ENCODE measurements at places on chromosomes 4 and X. TPM values are rescaled to one million over a fixed set of nuclear protein-coding genes. Genes with fewer than 3 reads are reported as not detected.

Gene DAPP1
- total RNA-seq, result not detected

Gene SSX4
- total RNA-seq, result 0.53 TPM

Gene ITIH6
- total RNA-seq, result 2.8 TPM

Gene GABRG1
- total RNA-seq, result 0.72 TPM

Gene CLNK
- total RNA-seq, result not detected

Gene ATP2B3
- 0.08 TPM for total RNA-seq

Gene TMPRSS11E
- not detected for total RNA-seq

Gene TBX22
- total RNA-seq, result not detected

Gene NHSL2
- total RNA-seq, result not detected

Gene DGAT2L6
- not detected for total RNA-seq

Gene TBC1D19
- total RNA-seq, result 5.4 TPM

Gene ERVMER34-1
- 0.30 TPM for total RNA-seq

Gene PRDM5
- total RNA-seq, result 3.2 TPM

Gene RAB33B
- 2.7 TPM for total RNA-seq

Gene ADH1A
- not detected for total RNA-seq

Gene CFP
- total RNA-seq, result 0.58 TPM

Gene LNX1
- 3.4 TPM for total RNA-seq

Gene NMU
- total RNA-seq, result 8.4 TPM

Gene PPP4R3C
- not detected for total RNA-seq

Gene ATOH1
- total RNA-seq, result not detected

Gene ADGRG2
- total RNA-seq, result not detected

Gene HTN1
- not detected for total RNA-seq

Gene ADRA2C
- 0.16 TPM for total RNA-seq

Gene MFAP3L
- 1.2 TPM for total RNA-seq

Gene MAGEA11
- 34.9 TPM for total RNA-seq

Gene GALNTL6
- 0.45 TPM for total RNA-seq

Gene IRS4
- 0.64 TPM for total RNA-seq

Gene CCDC110
- not detected for total RNA-seq
